ENCODE measurements at places on chromosomes 7 and 10.

GRCh38 chr10:79923669-79924068, 25.2 kb downstream of the SFTPD start:
- no peak for DNase-seq

DNA sequence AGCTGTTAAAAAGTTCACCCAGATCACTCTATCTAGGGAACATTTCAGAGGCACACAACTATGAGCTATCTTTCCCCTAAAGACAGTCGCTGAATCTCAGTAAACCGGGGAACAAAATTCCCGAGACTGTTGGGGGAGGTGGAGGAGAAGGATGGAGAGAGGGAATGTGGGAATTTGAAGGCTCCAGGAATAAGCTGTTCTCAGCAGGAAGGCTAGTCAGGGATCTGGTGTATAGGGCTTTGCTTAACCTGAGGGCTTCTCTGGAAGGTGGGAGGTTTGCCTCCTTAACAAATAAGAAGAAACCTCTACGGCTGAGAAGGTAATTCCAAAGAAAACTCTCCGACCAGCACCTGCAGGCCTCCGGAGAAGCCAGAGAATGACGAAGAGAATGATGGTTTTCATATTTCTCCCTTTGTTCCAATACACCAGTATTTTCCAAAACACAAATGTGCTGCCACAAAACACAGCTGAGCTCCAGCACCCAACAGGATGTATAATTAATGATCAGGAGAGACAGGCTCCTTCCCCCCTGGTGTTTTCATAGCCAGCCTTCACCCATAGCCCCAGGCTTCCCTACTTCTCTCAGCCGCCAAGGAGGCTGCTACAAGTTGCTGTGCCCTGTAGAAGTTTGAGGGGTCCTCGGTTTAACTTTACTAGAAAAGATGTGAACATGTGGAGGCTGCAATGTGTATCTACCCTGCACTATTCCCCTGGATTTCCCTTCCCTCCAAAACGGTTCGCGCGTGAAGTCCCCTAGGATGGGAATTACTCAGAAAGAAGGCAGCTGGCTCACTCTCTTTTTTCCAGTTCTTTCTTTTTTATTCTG, 2.0 kb downstream of the KCNMA1 start:
- no peak for DNase-seq

DNA sequence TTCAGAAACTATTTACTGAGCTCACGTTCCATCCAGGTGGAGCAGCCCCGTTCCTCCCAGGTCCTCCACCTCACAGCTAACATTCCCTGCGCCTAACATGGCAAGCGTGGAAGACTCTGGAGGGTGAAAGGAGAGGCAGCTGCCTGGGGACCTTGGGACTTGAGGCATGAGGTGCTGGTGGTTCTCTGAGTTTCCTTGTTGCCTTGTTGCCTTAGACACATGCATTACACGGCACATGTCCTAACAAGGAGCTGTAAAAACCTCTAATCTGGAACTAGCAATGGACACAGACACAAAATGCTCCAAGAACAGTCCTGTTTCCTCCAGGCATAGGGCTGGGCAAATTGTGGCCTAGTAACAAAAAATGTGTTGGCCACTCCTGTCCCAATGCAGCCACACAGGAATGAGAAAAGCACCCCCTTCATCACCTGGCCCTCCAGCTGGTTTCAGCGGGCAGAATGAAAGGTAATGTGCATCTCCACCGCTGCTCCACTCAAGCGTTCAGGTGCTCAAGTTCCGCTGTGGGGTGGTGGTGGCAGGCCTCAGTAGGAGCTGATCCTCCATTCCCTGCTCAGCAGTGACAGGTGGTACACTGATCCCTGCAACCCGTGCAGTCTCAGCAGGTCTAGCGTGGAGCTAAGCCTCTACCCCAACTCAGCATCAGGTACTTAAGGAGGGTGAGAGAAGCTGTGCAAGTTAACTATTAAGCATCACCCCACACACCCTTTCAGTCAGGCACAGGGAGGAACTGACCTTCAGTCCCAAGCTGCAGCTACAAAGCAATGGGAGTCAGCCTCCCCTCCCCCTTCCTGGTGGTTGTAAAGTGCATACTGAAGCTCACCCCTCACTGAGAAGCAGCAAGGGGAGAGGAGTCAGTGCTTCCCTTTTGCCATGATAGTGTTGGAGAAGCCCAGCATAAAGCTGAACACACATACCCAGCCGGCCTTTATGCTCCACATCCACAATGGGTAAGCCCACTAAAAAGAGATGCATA, 382.8 kb downstream of the SDK1 start:
- no peak for DNase-seq

- DNase-seq, result no peak
Measured at GRCh38 chr7:76155938-76156337, 45.8 kb upstream of the SRRM3 start.

GRCh38 chr10:4255751-4256150, 470.7 kb upstream of the KLF6 start:
- no peak for DNase-seq

DNA sequence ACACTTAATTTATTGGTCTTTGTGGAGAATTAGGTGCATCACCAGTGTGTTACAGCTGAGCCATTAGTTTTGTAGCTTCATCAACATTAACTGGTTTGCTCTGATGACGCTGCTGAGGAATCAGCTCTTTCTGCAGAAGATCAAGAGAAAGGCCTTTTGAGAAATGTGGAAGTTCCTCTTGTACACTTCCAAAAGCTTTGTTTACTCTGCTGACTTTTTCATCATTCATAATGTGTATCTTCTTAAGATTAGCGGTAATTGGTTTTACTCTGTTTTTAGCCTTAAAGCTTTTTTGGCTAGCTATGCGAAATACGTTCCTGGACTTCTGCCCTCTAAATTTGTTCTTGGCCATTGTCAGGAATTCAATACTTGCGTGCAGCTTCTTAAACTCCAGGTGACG, 8.2 kb upstream of the PHYH start:
- no peak for DNase-seq

DNA sequence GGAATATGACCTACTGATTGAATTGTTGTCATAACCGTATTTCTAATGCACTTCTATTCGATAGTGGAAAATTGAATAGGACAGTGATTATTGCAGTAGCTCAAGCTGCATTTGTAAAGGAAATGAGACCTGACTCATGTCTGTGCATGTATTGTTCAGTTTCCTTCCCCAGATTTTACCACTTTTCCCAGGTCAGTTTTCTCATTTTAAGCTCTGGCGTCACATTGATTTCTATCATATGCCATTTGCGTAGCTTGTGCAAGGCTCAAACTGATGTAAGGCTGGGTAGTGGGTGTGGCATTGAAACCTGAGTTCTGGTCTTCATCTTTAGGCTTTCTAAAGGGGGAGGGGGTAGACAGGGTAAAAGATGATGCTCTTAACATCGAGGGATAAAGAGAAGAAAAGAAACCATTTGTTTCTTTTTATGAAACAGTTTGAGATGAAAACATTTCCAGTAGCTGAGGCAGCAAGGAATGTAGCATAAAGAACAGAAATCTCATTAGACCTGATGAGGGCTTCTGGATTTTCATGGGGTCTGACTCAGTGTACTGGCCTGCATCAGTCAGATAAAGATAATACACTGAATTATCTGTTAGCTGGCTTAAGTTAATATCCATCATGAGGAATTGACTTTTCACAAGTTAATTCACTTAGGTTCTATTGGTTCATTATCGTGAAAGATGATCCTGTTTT, 182.3 kb upstream of the CDCA7L start:
- DNase-seq, result no peak

GRCh38 chr7:66779669-66780409, 39.3 kb downstream of the RABGEF1 start:
- DNase-seq, result no peak

DNA sequence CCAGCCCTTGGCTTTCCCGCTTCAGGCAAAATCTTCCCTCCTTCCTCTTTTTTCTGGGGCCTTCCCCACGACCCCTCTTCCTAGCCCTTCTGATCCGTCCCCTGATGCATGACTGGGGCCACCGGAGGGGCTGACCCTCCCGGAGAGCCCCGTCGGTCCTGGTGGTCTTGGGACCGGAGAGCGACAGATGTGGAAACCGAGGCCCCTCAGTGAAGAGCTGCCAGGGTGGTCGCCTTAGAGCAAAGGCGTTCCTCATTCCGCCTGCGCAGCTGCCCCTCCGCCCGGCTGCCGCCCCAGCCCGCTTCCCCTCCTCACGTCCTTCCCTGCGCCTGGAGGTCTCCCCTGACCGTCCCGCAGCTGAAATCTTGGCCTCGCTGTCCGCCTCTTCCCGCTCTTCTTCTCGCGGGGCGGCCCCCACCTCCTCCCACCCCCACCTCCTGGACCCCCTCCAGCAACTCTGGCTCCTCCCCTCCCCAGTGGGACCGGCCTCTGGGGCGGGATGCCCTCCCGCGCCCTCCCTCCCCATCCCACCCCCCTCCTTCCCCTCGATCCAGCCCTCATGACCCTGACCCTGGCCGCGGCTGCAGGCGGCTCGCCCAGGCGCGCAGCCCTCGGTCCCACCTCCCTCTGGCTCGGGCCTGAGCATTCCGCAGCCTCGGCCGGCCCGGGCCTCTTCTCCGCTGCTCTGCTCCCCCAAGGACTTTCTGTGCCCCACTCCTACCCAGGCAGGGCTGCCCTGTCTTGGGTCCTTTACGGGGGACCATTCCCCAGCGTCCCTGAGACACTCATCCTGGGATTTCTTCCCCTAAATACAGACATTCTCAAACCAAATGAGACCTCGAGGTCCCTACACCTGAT, at the start of gene RARRES2:
RARRES2 (minus strand) TSS at position 367 of the 858 bp plus-strand sequence. CDS start 1,020 bp downstream, outside the sequence.
- no peak for DNase-seq

DNA sequence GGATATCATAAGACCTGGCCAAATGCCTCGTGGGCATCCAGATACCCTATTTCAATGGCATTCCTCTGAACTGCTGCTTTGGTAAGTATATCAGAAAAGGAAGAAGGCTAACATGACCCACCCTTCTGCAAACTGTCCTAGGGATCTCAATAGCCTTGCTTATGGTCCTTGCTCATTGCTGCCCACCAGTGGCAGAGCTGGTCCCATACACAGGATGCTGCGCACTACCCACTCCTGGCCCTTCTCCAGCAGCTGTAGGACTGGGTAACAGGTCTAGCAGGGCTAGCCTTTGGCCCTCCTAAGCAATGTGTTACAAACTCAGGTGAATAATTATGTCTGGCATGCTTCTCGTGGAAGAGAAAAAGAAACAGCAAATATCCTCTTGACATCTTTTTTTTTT, 72.5 kb downstream of the C10orf90 start:
- no peak for DNase-seq

- no peak for DNase-seq
Measured at GRCh38 chr7:135584362-135585353, 26.9 kb downstream of the NUP205 start.

DNA sequence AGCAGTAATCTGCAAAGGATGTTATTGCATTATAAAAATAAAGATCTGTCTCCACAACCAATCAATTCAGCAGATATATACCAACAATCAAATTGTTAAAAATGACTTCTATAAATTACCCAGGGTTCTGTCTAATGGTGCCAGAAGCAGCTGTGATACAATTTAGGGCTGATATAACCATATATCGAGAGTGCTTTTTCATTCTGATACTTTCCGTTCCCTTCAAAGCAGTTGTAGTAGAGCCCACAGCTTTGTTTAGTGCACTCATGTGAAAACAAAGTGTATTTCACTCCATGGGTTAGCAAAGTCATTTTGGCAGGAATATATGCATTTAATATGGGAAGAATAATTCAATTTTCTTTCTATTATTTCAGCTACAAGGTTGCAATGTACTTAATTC, 83.1 kb upstream of the CHCHD3 start:
- no peak for DNase-seq

GRCh38 chr7:5525271-5526099, 101.9 kb upstream of the TNRC18 start:
- DNase-seq, result no peak

DNA sequence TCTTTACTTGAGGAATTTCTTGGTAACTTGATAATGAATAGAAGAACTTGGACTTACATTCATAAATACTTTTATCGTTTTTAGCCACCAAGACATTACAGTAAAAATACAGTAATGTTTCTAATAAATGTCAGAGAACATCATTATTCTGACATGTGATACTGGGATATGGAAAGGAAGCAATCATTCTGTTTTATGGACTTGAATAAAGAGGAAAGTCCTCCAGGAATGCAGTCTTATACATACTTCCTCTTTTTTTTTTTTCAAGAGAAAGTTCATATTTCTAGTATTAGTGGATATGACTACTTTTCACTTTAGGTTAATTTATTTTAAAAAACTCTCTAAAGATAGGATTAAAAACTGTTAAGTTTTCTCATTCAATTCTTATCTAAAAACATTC, 220.0 kb upstream of the SEMA3C start:
- DNase-seq, result no peak

DNA sequence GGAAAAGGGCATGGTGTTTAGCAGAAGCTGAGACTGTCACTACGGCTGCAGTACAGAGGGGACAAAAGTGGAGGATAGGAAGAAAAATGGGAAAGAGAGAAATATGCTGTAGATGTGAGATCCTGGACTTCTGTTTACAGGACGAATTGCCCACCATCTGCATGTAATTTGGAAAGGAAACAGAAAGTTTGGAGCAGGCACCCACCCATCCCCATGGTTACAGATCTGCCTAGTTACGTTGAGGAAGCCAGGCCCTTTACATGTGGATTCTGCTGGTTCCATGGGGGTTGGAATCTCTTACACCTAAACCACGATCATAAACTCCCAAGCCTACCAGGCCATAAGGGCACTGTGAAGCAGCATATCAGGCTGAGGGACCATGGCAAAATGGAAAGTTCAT, 84.3 kb downstream of the WDFY4 start:
- no peak for DNase-seq

DNA sequence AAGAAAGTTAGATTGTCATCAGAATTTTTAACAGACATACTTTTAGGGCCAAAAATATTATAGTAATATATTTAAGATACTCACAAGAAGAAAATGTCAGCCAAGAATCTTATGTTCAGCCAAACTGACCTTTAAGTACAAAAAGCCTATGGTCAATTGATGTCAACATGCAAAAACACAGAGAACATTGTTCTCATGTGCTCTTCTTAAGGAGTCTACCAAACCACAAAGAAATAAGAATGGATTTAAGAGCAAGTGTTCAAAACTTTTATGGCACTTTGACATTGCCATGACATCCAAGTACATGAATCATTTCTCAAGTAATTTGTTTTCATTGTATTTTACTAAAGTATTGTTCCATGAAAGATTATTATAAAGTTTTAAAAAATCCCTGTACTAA, 180.4 kb downstream of the TMEM26 start:
- no peak for DNase-seq

GRCh38 chr10:58885146-58885545, 291.3 kb upstream of the PHYHIPL start:
- DNase-seq, result no peak

- DNase-seq, result no peak
Measured at GRCh38 chr10:94066411-94066810, 72.7 kb downstream of the PLCE1 start.
